Astrocyte (in vitro differentiated cells and primary cell): ENCODE measurements at places on chromosomes 13 and 19. TPM values are rescaled to one million over a fixed set of nuclear protein-coding genes. Genes with fewer than 3 reads are reported as not detected.

GRCh38 chr19:19540715-19541515, 2.9 kb downstream of the CILP2 start:
- DNase-seq = no peak

SIGLECL1 gene
- total RNA-seq = not detected in 2 replicates

GRCh38 chr13:100290165-100290801, 201.4 kb downstream of the PCCA start:
- DNase-seq = no peak

- DNase-seq = peak; percentile 33
Measured at GRCh38 chr19:13717194-13717643, 47.1 kb upstream of the MRI1 start.

GRCh38 chr19:52673014-52673413, 34.9 kb upstream of the ZNF83 start:
- DNase-seq = no peak

ZNF528 gene
- total RNA-seq = 7.5 and 8.1 TPM in 2 replicates

- DNase-seq = no peak
Measured at GRCh38 chr19:19475015-19475765, 40.2 kb downstream of the TSSK6 start.

DNA sequence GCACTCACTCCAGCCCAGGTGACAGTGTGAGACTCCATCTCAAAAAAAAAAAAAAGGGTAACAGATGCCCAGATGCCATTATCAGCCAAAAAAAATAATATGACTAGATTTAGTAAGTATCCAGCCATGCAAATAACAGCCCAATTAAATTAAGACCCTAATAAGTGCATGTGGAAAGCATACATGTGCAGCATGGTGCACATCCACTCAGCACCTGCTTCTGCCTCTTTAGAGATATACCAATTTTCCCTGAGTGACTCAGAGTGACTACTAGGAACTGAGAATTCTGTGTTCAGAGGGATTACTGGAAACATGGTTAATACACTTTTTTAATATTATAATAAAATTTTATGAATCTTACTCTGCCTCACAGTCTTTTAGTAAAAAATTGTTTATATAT, 29.8 kb upstream of the ZNF675 start:
- DNase-seq = no peak

PSENEN gene
- 97.5 and 100 TPM in 2 replicates for total RNA-seq

SAE1 gene
- total RNA-seq = 107 and 133 TPM in 2 replicates

SOHLH2 gene
- 0.17 TPM in 1 of 2 replicates, not detected in the other for total RNA-seq

DNA sequence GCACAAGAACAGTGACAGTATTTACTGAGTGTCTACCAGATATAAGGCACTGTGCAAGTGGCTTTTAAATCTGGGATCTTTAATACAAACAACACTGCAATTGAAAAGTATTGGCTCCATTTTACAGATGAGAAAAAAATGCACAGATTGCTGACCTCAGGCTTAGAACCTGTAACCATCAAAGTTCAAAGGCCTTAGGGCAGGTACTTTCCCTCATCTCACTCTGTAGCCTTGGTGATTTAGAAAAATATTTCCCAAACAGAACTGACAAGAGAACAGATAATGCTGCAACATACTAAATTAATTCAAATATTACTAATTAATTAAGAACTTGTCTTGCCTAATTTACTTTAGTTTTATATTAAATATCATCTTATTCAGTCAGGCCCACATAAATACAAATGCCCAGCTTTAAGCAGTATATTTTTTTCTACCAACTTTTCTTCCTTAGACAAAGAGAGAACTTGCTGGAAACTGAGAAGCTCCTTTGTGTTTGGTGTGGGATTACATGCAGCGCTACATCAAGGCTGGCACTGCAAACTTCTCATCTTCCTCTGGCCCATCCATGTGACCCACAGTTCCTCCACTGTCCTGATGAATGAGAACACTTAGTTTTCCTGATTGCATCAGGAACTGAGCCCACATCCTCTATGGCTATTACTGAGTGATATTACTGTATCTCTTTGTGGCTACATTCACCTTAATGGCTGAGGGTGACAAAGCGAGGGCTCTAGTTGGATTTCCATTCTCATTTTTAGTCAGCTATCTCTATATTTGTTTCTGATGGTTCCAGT, 302.1 kb downstream of the ENOX1 start:
- no peak for DNase-seq

- DNase-seq = no peak
Measured at GRCh38 chr19:51927859-51928258, 587 bp downstream of the ZNF613 start.
